ENCODE measurements at places on chromosomes 5 and 9.

- DNase-seq = no peak
Observed at GRCh38 chr5:139417214-139417613, 13.3 kb upstream of the SPATA24 start.

DNA sequence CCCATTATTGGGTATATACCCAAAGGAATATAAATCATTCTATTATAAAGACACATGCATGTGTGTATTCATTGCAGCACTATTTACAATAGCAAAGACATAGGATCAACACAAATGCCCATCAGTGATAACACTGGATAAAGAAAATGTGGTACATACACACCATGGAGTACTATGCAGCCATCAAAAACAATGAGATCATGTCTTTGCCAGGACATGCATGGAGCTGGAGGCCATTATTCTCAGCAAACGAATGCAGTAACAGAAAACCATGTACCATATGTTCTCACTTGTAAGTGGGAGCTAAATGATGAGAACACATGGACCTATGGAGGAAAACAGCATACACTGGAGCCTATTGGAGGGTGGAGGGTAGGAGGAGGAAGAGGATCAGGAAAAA lies 402.4 kb downstream of the CSNK1G3 start:
- DNase-seq = no peak

- DNase-seq = no peak
Observed at GRCh38 chr9:97519441-97519970, 18.0 kb downstream of the TMOD1 start.

DNA sequence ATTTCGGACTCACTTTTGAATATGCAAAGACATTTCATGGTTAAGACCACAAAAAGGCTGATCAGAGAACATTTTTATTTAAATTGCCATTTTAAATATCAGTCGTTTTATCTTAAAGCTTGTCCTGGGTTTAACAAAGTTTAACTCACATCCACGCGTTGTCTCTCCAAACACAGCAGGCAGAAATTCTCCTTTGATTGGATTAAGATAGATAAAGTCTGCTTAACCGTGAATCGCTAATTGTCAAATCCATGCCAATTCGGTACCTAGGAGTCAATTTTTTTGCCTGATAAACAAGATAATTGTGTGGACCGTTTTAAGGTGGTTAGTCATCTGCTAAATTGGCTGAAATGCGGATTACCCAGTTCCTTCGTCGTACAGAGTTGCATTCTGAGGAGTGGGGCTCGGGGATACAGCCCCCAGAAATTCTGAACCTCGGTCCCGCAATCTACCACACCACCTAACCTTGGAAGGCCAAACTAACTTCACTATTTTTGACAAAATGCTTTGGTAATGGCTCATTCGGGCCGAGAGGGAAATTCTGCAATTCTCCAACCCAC lies 665 bp upstream of the BTF3 start:
- DNase-seq = no peak

GRCh38 chr5:141343242-141343952 lies at the start of gene PCDHGA3:
TSS of gene PCDHGA3 (plus strand) at chr5:141343829. CDS start at chr5:141344034, 205 bp downstream.
- DNase-seq = no peak

GRCh38 chr9:81083067-81083466 lies 606.3 kb downstream of the TLE1 start:
- DNase-seq = no peak

- DNase-seq = no peak
Observed at GRCh38 chr9:97627624-97628023, 5.5 kb downstream of the TSTD2 start.

DNA sequence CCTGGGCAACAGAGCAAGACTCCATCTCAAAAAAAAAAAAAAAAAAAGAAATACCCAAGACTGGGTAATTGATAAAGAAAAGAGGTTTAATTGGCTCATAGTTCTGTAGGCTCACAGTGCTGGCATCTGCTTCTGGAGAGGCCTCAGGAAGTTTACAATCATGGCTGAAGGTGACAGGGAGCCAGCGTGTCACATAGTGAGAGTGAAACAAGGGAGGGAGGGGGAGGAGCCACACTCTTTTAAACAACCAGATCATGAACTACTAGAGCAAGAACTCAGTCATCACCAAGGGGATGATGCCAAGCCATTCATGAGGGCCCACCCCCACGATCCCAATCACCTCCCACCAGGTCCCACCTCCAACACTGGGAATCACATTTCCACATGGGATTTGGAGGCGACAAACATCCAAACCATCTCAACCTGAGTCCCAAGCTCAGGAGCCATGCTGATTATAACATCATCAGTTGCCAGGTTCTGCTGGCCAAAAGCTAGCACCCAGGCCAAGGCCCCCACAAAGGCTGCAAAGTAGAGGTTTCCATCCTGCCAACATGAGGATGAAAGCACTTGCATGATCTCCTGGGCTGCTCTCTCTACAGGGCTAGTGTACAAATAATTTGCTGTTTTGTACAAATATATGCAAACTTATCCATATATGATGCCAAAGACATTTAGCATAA lies 15.3 kb downstream of the DENND1A start:
- DNase-seq = no peak

DNA sequence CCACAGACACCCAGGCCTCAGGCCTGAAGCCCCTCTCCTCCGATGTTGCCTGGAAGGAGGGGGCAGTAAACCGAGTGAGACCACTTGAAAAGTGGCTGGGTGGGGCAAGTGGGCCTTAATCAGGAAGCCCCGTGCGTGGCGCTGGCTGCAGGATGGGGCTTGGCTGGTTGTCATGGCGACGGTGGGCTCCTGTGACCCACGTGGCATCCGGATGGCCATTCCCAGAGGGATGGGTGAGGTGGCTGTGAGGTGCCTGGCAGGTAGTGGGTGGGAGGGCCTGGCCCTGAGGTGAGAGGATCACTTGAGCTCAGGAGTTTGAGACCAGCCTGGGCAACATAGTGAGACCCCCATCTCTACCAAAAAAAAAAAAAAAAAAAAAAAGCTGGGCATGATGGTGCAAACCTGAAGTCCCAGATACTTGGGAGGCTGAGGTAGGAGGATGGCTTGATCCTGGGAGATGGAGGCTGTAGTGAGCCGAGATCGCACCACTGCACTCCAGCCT lies 5.2 kb downstream of the GPSM1 start:
- no peak for DNase-seq

GRCh38 chr5:38725371-38725865 lies 120.4 kb upstream of the OSMR start:
- DNase-seq = no peak

DNA sequence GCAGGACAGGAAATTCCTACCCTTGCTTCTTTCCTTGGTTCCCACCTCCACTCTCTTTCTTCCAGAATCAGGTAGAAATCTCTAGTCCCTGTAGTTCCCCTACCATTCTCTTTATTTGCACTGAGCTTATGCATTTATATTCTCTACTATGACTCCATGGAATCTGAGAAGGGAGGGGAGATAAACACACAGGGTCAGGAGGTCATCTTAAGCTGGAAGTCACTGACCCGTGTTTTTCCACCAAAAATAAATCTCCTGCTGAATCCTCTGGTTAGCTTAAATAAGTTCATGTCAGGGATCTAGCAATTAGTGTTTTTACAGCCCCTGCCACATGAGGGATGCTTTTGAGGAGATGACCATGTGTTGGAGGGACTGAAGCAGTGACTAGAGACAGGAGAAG lies 3.7 kb downstream of the ACTL7B start:
- DNase-seq = no peak

DNA sequence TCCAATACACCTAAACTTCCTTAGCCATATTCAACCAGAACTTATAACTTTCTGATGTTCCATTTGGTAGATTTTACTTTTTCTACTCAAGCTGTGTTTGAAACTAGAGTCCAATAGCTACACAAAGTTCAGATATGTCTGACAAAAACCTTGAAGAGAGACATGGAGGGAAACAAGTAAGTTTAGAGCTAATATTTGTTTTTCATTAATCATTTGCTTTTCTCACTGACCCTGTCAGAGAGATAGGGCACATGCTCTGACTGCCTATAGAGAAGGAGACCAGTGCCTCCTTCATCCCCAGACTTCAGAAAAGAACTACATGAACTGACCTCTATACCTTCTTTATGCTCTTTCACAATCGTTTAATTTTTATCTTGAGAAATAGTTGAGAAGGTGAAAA lies 157.0 kb upstream of the PPP1R2B start:
- DNase-seq = no peak

DNA sequence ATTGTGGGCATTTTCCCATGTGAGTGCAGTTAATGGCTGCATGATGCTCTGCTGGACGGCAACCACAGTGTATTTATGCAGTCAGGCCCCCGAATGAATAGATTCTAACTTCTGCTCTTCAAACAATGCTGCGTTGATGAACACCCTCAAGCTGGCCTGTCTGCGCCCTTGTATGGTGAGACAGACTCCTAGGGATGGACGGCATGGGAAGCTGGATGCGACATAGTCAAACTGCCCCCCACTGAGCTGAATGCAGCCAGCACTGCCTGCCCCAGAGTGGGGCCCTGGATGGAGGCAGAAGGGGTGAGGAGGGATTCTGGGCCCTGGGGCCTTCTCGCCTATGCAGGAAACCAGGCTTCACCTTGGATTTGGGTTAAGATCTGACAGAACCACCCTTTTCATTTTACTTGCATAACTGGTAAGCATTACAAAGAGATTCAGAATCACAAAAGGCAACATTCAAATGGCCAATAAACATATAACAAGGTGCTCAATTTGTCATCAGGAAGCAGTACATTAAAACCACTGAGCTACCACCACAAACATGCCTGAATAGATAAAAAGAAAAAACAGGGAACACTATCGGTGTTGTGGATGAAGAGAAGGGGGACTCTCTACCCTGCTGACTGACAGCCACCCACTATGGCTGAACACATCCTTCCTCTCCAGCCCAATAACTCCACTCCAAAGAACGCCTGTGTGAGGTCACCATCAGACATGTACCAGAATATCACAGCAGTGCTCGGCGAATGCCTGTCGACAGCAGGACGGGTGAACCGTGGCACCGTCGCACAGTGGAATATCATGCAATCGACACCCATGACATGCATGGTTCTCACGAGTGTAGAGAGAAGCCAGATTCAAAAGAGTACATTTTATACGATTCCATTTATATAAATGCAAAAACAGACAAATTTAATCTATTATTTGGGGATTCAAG lies 79.1 kb downstream of the RAPGEF1 start:
- DNase-seq = no peak

GRCh38 chr9:96398582-96399324 lies 15.2 kb upstream of the SLC35D2 start:
- no peak for DNase-seq

GRCh38 chr5:95217881-95218280 lies 67.0 kb downstream of the MCTP1 start:
- no peak for DNase-seq

DNA sequence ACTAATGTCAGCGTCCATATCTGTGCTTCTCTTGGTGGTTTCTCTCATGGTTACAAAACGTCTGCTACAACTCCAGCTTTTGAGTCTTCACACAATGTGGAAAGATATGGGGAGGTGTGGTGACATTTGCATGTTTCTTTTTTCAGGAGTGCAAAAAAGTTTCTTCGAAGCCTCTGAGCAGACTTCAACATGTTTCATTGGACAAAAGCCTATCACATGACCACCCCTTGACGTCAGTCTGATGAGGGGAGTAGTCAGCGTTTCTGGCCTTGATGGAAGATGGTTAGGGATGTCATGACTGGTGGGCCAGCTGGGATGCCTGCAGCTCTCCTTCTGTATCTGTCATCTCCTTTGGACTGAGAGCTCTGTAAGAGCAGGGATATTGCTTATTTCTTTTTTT lies 61.4 kb downstream of the PTPDC1 start:
- no peak for DNase-seq

GRCh38 chr9:115057559-115057958 lies 60.4 kb downstream of the TNC start:
- no peak for DNase-seq

GRCh38 chr5:76403766-76404222 lies 709 bp downstream of the IQGAP2 start:
- no peak for DNase-seq

DNA sequence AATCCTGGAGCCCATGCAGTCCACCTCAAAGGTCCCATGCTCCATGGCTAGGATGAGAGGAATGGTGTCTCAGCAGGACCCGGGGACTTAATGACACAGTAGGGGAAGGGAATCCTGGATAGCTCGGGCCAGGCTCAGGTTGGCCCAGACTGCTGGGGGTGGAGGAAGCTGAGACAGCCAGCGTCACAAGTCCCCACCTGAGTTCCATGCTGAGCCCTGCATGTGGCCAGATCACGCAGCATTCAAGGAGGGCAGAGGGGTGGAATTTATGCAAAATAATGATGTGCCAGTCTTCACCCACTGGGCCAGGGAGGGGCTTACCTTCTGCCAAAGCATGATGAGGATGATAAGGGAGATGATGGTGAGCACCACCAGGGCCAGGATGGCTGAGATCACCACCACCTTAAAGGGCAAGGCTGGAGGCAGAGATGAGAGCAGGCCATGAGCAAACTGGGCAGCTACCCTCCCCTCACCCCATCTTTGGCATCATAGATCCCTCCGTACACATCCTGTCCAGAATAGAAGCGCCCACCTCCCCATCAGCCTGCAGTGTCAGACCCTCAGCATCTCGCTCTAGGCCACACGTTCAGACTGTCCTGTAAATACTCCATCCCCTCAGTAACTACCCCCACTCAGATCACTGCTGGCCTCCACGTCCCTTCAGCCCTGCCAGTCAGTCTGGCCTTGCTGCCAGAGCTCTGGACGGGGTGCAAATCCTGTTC lies 29.3 kb downstream of the PDGFRB start:
- DNase-seq = no peak

DNA sequence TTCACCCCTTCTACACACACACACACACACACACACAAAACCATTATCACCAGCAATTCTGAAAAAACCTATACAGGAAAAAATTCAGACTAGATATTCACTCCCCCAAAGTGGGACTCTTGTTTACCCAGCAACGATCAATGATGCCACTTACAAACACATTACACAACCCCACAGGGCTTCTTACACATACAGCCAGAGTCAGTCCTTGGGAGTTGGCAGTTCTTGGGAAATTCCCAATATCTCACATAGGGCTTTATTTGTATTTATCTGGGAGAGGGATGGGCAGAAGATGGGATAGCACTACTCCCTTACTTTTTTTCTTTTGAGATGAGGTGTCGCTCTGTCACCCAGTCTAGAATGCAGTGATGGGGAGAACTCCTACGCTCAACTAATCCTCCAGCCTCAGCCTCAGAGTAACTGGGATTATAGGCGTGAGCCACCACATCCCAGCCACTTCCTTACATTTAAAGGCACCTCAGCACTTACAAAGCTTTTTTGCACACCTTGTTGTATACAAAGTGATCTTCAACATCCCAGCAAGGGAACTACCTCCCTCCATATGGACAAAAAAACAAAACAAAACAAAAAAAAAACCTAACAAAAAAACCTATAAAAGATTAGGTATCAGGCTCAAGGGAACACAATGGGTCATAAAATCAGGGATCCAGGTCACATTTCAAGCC lies 168.4 kb downstream of the TSSK1B start:
- no peak for DNase-seq

DNA sequence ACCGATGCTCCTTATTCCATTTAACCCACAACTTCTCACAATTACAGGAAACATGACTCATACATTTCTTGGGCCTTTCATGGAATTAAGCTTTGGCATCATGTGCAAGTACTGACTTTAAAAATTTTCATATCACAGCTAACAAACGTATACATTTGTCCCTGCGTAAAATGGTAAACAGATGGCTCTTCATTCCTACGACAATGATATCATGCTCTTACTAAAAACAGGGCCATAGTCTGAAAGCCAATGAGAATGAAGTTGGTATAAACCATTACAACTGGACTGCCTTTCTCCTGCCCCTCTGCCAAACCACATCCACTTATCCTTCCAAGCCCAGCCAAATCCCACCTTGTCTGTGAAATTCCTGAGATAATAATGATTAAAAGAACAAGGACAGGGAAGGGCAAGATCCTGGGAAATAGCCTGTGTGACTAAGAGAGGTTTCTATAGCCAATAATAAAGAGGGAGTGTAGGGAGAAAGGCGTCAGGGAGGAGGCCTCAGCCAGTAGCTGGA lies 44.9 kb upstream of the ZNF366 start:
- DNase-seq = no peak

Measured in NCI-H1417 treated with DMSO at 0.1 percent for 48 hours (cell line).